NCI-H1417 treated with DMSO at 0.1 percent for 48 hours (cell line): ENCODE measurements at places on chromosomes 2 and 18.

GRCh38 chr18:49861659-49862058 lies 48.3 kb upstream of the ACAA2 start:
- DNase-seq, result no peak

- DNase-seq, result no peak
Observed at GRCh38 chr18:70693246-70693645, 404.4 kb downstream of the SOCS6 start.

- no peak for DNase-seq
Observed at GRCh38 chr2:60880643-60881046, 729 bp upstream of the REL start.

DNA sequence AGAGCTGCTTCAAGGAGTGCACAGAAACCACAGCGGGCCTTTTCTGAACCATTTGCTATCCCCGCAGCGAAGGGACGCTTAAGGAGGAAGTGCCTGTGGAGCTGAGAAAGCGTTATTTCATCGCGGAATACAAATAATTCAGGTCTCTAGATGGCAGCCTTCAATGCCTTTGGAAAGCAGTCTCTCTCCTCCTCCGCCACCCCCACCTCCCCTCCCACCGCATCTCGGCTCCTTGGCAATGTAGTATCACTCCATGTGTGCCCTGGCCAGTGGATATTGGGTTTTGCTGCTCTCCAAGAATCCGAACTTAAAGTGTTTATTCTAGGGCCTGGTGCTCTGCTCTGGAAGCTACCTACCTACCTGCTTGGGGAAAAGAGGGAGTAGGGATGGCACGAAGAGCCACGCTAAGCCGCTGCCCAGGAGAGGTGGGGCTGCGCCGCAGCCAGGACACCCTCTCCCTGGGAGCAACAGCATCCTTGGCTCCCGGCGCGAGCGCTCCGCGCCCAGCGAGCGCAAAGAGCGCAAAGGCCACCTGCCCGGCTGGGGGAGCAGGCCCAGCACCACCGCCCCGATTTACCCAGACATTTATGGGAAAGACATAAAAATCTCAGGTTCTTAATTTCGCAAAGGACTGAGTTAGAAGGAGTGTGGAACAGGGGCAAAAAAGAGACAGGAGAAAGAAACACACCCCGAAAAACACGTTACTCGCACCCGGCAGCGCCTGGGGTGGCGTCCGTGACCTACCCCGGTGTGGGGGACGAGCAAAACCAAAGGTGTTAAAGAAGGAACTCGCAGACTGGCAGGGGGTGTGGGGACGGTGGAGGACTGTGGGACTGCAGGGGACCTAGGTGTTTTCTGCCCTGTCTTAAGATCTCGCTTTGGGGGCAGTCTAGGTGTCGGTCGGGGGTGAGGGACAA lies 1.0 kb downstream of the SPHKAP start:
- DNase-seq, result no peak

DNA sequence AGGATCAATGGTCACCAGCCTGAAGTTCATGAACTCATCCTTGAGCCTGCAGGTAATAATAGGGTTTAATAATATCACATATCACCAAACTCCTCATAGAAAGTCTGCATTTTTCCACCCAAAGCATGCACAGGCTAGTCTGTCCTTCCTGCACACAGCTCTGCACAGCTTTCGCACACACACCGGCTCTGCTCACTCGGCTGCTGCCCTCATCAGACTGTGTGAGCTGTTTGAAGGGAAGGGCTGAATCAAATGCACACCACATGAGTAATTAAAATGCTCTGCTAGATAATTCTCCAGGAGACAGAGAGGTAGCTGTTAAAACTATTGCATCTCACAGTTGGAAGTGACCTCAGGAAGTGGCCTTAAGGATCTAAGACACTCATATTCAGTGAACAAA lies 108.4 kb upstream of the YPEL5 start:
- DNase-seq, result no peak

DNA sequence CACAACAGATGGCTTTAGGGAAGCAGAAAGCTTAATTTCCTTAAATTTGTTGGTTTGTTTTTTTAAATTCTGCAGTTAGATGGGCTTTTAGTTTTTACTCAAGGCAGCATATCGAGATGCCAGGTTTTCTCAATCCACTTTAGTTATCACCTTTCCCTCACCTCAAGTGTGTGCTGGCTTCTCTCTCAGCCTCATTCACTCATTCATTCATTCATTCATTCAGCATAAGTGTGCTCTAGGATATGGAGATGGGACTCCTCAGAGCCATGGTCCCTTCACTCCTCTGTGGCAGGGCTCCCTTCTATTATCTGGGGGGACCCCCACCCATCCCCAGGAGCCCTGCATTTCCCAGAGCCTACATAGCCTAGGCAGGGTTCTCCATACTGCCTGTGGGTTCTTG lies 19.0 kb downstream of the VIL1 start:
- DNase-seq, result no peak

DNA sequence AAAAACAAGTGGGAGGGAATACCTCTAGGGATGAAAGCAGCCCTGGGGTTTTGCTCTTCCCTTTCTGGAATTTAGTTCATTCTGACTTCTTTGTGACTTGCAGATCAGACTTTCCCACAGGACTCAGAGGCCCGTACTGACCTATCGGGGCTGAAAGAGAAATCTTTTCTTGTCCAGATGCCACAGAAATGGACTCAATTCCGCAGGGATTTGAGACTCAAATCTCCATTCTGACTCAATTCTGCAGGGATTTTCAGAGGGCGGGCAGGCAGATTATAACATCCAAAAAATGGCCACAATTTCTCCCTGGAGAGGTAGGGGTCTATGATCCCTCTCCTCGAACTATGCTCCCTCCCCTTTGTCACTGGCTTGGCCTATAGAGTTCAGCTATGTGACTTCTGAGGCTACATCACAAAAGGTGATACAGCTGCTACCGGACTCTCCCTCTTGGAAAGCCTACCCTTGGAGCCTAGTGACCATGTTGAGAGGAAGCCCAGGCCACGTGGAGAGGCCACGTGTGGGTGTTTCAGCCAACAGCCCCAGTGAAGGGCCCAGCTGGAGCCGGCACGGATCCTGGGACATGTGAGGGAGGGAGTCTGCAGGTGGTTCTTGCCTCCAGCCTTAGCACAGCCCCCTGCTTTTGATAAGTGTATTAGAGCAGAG lies 4.8 kb upstream of the EFHD1 start:
- DNase-seq, result no peak

GRCh38 chr2:162330881-162331280 lies 12.4 kb upstream of the IFIH1 start:
- no peak for DNase-seq

GRCh38 chr2:203569677-203570316 lies 34.7 kb upstream of the RAPH1 start:
- DNase-seq, result no peak

DNA sequence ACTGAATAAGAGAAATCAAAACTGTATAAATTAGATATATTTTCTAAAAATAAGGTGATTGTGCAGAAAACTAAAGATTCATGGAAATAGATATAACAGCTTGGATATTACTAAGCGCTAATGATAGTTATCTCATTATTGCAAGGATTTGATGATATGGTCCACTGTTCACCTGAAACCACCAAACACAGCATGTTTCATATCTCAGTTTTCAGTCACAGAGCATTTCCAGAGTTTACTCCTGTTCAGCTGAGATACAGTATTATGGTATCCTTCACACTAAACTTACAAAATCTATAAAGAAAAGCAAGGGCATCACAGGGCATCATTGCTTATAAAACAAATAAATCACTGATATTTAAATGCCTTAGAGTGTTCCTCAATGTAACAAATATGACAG lies 591.6 kb downstream of the ERBB4 start:
- DNase-seq, result no peak

DNA sequence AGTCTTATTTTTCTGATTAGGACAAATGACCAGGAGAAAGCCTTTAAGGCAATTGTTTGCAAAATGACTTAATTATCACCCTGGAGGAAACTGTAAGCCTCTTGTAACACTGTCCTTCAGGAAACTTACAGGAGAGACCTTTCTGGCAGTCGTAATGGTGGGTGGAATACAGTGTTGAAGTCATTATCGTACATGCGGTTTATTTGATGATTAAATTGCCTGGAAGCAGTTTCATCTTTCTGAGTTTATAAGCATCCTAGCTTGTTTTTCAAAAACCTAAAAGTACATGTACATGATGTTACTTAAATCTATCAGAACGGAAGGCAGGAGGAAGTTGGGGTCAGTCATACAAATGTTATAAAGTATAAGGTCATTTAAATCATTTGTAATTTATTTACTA lies 86.2 kb upstream of the RAB27B start:
- no peak for DNase-seq

GRCh38 chr18:30491815-30492551 lies 550.6 kb downstream of the DSC3 start:
- no peak for DNase-seq

- peak; percentile 79 for DNase-seq
Observed at GRCh38 chr2:2187196-2187595, 143.9 kb downstream of the MYT1L start.

DNA sequence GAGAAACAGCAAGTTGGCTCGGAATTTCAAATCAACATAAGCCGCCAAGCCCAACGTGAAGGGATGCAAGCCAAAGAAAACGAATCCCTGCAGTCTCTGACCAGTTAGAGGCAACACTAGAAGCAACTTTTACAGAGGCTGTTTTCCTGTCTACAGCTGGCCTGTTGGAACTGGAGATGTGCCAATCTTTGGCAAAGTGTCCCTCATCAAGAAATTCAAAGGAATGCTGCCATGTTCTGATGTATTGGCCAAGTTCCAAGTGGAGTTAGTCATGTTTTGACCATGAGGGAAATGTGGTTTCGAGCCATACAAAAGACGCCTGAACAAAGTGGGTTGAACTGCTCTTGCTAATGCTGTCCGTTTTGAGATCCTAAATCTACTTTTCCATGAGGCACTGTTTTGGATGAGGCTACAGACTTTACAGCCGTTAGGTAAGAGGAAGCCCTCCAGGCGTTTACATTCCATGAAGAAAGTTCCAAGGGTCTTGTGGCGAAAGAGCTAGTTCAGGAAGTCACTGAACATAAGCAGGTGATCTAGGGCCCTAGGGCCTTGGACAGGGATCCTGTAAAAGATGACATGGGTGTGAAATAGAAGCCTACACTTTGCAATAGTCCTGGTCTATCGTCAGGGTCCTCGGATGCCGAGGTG lies 140.7 kb upstream of the PXDN start:
- no peak for DNase-seq

GRCh38 chr2:217017456-217018252 lies 157.8 kb upstream of the TNP1 start:
- DNase-seq, result no peak

DNA sequence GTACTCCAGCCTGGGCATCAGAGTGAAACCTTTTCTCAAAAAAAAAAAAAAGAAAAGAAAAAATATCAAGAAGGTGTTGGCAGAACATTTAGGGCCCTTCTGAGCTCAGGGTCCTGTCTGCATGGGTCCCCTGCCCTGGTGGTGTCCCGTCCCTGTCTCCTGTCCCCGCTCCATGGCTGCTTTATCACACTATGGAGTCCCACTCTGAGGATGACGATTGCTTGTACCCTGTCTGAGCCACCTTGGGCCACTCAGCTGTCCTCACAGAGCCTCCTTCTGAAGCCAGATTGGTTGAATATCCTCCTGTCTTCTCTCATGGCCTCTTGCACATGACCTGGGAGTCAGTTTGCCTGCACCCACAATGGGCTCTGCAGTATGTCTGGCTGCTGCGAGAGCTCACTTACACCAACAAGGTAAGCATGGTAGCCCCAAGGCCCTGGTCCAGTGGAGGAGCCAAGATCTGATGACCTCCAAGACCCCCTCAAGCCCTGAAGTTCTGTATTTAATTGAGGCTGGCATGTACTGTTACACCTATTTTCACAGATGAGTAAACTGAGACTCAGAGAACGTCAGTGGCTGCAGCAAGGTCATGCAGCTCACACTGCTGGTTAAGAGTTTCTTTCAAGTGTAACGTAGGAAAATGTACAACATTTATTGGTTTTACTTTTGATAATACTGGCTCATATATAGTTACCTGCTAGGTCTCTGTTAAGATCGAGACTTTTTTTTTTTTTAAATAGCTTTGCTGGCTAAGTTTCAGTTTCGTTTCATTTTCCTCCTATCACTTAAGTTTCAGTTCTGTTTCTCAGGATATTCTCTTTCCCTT lies 16.9 kb upstream of the ZCCHC2 start:
- no peak for DNase-seq

- DNase-seq, result no peak
Observed at GRCh38 chr18:50709193-50709592, 110.6 kb downstream of the MRO start.

- DNase-seq, result no peak
Observed at GRCh38 chr2:130807659-130808385, 28.9 kb upstream of the ARHGEF4 start.

DNA sequence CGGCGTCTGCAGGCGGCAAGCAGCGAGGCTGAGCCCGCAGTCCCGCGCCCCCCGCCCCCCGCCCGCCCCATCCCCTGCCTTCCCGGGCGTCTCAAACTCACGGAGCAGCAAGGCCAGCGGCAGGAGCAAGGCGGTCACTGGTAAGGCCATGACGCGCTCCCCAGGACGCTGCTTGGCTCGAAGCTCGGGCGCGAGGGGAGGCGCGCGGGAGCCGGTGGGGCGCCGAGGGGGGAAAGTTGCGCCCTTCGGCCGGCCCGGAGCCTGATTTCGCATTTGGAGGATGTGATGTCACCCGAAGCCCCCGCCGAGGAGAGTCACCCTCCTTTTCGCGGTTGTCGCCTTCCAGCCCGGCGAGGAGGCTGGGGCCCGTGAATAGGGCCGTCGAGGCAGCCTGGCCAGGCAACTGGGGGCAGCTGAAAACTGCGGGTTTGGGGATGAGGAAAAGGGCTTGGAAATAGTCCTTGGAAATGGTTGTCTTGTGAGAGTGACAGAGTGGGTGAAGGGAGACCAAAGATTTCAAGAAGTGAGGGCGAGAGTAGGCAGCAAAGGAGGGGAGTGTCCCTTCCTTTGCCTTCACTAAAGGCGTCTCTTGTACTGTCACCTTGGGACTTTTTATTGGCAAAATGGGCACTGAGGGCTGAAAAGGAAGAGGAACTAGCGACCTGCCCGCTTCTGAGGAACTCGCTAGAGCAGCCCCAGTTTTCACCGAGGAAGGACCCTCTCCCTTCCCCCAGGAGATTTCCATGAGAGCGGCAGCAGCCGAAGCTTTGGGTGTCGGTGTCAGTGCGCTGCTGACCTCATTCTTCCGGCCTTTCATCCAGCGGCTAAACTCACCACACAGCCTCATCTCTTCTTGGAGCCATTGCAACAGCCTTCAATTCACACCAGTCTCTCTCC lies at the start of gene CD8A:
Gene CD8A (minus strand): TSS at position 238 of the 897 bp plus-strand sequence. CDS start 88 bp downstream, at position 150.
- no peak for DNase-seq

- no peak for DNase-seq
Observed at GRCh38 chr2:73253901-73254300, 19.8 kb downstream of the CCT7 start.

DNA sequence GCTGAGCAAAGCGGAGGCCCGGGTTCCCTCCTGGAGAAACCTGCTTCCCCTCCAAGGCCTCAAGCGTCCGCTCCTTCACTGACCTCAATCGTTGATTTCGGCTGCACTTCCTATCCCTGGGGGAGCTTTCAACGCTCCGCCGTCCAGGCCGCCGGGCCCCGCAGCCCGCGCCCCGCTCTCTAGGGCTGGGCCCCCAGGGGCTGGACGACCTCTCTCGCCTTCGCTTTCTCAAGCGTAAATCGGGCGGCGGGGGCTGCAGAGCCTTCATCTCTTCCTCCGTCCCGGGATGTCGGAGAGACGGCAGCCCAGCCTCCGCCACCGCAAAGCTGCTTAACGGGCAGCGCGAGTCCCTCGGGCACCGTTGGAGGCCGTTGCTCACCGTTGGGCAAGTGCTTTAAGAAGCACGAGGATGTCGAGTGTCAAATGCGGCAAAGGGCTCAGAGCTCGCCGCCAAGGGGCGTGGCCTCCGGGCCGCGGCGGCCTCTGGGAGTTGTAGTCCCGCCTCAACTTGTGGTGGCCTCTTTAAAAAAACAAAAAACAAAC lies 8.5 kb downstream of the HES6 start:
- no peak for DNase-seq
